Stimulated activated CD8-positive, alpha-beta memory T cell treated with anti-CD3 and anti-CD28 coated beads, Interleukin-7, amount 100 ng/mL, for 24 hours (primary cell): ENCODE measurements at places on chromosomes 3 and 15.

- no peak for DNase-seq
Measured at GRCh38 chr3:41286305-41286704, 87.0 kb downstream of the CTNNB1 start.

DNA sequence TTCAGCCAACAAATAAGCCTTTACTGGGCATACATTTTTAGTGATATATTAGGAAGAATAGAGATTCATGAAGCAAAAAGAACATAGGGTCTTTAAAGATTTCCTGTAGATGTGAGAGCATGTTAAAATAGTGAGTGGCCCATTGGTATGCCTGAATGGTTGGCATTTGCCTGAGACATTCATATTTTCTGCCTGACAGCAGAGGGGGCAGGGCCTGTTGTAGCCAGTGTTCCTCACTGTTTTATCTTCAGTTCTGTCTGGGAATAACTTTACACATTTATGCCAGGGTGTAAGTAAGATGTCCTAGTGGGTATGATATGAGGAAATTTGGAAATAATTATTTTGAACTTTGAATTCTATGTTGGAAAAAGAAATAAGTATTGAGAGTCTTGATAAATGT is 704.7 kb upstream of the ARPP21 start:
- DNase-seq = no peak

DNA sequence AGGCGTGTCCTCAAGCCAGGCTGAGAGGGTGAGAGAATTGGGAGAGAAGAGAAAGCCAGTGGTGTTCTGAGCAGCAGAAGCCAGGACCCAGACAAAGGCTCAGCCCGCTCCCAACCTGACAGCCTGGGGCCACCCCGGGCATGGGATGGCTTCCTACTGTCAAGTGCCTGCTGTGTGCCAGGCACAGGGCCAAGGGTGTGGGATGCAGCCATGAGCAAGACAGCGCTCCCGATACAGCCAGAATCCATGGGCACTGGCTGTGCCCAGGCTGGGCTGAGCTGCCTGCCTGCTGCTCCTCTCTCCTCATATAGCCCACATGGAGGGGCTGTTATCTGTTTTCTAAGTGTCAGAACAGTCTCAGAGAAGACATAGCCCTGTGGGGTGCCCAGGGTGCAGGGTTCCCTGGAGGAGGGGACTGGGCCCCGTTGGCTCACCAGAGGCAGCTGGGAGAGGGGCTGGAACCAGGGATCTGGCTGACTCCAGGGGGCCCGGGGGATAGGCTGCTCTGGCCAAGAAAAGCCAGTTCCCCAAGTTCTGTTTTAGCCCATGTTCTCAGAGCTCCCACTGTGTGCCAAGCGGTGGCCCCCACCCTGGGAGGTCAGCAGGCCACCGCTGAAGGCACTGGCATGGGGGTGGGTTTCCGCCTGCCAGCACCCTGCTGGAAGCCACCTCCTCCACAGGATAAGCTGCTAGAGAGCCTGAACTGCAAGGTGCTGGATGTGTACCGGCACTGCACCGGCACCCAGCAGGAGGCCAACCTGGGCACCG is 39.0 kb downstream of the CFAP100 start:
- no peak for DNase-seq

GRCh38 chr3:72255191-72255590 is 470.2 kb upstream of the PROK2 start:
- no peak for DNase-seq

DNA sequence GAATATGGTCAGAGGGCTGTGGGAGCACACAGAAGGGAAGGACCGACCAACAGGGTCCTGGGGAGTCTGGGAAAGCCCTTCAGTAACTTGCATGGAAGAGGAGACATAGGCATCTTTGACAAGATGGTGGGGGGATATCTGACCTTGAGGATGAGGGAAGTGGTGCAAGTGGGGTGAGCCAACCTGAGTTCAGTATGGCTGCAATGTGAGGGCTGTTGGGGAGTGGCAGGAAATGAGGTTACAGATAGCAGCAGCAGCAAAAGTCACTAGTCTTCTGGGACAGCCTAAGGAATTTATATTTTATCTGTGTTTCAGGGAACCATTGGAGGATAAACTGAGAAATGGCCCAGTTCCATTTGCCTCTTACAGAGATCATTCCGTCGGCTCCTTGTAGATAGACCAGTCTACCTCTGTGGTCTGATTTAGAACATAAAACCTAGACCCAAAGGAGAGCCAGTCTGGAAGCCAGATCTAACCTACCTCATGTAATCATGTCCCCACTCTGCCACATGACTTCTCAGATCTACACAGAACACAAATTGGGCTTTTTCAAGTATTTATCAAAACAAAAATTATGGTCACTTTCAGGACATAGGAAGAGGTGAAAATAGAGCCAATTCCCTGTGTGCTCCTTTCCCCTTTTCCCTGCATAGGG is 75.6 kb downstream of the ST6GAL1 start:
- DNase-seq = no peak

GRCh38 chr15:73030122-73030679 is 22.1 kb upstream of the NEO1 start:
- DNase-seq = no peak

- DNase-seq = no peak
Measured at GRCh38 chr3:143001034-143001368, 369 bp upstream of the U2SURP start.

DNA sequence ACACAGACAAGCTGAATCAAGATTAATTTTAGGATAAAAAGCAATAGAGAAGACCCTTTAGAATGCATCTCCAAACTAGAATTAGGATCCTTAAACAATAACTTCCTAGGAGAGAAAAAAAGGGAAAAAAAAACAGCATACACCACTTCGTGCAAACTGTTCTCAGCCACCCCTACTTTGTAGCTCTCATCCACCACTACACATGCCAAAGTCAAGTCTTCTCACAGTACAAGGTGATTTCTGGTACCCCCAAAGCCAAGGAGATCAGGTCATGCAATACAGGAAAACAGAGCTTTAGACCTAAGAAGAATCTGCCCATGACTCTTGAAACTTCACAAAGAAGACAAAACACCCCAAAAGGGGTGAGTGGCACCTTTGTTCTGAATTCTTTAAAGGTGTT is 166.9 kb downstream of the SUCNR1 start:
- no peak for DNase-seq

GRCh38 chr3:155917781-155918180 is 47.3 kb downstream of the GMPS start:
- DNase-seq = no peak

GRCh38 chr3:141452045-141452444 is 34.8 kb upstream of the RASA2 start:
- no peak for DNase-seq

GRCh38 chr15:90840954-90841353 is 27.4 kb upstream of the FURIN start:
- DNase-seq = no peak

DNA sequence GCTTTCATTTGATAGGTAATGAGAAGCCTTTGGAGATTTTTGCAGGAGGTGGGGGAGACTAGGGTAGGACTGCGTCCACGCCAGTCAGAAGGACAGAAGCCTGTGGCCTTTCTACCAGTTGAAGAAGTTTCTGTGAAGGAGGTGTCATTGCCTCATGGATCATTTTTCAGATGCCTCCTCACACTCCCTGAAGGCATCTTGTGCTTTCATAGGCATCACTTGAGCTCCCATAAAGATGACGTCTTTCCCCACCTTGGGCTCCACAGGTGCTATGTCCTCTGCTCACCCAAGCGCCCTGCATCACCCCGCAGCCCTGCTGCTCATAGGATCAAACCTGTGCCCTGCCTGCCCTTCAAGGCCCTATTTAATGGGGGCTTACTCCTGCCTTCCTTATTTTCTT is 7.5 kb upstream of the ITGA11 start:
- DNase-seq = no peak

DNA sequence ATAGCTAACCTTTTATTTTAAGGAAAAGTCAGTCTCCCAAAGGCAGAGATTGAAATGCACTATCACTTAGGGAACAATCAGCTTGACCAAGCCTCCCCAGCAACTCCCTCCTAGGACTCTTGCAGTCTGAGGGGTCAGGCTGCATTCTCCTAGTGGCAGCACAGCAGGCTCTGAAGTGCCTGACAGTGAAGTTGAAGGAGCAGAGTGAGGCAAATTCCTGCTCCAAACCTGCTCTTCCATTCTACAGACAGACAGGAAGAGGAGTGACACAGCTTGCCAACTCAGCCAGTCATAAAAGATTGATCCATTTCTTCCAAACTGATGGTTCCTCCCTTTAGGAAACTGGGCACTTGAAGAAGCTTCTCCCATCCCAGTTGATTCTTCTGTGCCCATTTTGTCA is 43.9 kb upstream of the SMAD3 start:
- DNase-seq = no peak

GRCh38 chr15:29774900-29775299 is 47.4 kb downstream of the TJP1 start:
- DNase-seq = no peak

DNA sequence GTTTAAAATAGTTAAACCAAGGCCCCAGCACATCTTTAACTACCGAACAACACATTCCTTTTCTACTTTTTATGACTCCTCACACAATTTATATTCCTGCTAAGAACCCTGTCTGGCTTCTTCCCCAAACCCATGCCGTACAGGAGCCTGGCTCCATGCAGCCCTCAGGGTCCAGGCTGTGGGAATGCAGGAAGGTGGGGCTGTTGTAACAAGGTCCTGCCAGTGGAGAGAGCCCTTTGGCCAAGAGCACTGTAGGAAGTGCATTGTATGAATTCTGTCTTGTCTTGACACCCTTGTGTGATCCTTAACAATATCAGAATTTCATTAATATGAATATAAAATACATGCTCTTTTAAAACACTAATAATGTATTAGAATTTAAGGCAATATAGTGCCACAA is 563.8 kb downstream of the TBL1XR1 start:
- DNase-seq = no peak

- no peak for DNase-seq
Measured at GRCh38 chr3:42610976-42611375, 10.5 kb downstream of the NKTR start.

GRCh38 chr3:118817748-118818165 is 216.9 kb downstream of the IGSF11 start:
- peak; percentile 1 for DNase-seq

GRCh38 chr15:55681631-55682030 is 61.3 kb downstream of the PRTG start:
- DNase-seq = no peak

GRCh38 chr15:77010312-77010686 is 15.4 kb downstream of the PSTPIP1 start:
- DNase-seq = no peak

GRCh38 chr3:170634663-170635384 is 48.9 kb upstream of the SLC7A14 start:
- DNase-seq = no peak

GRCh38 chr15:65738649-65739048 is 53.4 kb downstream of the DENND4A start:
- DNase-seq = no peak

DNA sequence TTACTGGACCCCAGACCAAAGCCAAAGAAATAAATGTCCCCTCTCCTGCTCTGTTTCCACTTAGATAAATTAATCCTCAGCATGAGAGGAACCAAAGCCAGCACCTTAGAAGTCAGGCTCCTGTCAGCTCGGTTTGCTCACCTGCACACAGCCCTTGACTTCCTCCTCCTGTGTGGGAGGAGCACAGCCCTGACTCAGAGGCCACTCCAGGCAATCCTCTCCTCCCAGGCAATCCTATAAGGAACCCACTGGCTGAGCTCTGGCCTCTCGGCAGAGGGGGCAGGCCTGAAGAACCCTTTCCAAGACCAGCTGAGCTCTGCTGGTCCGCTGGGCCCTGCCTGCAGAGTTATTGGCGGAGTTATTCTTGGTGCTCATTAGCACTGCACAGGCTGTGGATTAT is 30.8 kb downstream of the LIPC start:
- DNase-seq = no peak

DNA sequence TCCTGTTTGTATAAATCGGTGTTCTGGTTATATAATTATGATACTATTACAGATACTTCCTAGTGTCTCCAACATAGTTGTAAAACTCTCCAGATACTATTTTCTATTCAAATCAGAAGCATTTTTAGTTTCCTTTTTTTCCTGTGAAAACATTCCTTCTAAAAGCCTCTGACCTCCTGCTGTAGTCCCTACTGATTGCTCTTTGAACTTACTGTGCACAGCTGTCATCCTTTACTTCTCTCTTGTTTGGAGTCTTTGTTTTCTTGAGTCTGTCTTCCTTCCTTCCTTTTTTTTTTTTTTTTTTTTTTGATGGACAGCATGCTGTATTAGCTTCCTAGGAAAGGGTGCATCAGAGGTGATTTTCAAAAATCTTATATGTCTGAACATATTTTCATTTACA is 28.9 kb downstream of the NR2C2 start:
- DNase-seq = no peak

DNA sequence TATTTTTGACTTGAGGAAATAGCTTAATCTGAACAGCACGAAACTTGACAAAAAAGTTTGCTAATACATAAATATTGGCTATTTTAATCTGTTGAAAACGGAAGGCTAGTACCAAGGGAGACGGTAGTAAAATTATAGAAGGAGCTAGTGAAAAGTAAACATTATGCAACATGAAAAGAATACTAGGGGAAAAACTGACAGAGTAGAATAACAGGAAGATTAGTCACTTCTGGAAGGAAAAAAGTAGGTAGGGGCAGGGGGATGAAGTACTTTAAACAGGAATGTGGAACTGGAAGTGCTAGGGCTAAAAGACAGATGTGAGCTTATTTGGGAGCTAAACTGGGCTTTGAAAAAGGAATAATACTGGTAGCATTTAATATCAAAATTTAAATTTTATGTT is 60.1 kb downstream of the MBNL1 start:
- no peak for DNase-seq

GRCh38 chr3:119301662-119302061 is 7.5 kb downstream of the ARHGAP31 start:
- DNase-seq = no peak

DNA sequence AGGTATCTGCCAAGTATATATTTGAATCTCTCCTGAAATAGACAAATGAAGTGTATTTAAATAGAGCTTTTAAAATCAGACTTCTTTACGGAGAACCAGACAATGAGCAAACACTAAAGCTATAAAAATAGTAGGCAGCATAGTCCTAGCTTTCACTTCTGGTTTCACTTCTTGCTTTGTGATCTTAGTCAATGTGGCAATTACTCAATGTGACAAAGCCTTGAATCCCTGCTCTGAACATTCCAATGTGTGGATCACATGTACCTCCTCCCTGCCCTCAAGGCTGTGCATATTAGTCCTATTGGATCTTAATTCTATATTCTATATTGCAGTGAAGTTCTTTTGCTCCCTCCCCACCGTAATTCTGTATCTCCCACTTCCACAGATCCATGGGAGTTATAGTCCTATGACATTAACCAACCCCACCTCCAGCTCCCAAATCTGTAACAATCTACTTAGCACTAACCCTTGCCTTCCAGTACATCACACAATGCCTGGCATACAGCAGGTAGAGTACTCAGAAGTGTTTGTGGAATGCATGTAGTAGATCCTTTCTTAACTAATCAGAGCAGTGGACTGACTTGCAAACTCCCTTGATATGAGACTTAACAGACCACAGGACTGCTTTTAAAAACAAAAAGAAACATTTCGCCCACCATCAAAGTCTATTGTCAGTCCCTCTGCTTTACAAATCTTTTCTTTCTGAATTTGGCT is 24.3 kb upstream of the CP start:
- DNase-seq = no peak

DNA sequence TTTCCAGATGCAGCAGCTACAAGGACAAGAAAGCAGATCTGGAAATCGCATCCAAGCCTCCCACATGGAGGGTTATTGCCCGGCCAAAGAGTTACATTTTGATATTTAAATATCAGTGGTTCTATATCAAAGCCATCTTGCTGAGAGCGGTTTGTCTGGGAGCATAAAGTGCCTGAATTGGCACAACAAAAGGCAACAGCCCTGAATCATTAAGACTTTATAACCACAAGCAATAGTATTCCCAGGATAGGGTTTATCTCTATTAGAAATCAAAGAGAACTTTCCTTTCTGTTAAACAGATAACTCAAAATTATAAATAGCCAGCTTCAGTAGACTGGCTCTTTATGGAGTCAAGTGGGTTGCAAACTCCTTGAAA is 564.7 kb downstream of the ROBO1 start:
- DNase-seq = no peak
